ENCODE measurements at places on chromosomes 11 and 22.

GRCh38 chr11:128898580-128899344 is 7.6 kb downstream of the KCNJ5 start:
- DNase-seq, result peak; percentile 60

DNA sequence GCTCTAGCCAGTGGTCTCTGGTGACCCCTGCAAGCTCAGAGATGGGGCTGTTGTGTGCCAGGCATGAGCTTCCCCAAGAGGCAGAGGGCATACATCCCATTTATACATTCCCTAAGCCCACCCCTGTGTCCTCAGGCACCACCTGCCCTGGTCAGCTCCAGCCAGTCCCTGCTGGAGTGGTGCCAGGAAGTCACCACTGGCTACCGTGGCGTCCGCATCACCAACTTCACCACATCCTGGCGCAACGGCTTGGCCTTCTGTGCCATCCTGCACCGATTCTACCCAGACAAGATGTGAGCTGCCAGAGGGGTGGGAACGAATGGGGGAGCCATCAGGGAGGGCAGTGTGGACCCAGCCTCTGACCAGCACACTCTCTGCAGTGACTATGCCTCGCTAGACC is 8.3 kb downstream of the EHBP1L1 start:
- no peak for DNase-seq

GRCh38 chr22:44179989-44180705 is 578 bp upstream of the PARVG start:
- no peak for DNase-seq

GRCh38 chr11:44791316-44791925 is 64.7 kb downstream of the TSPAN18 start:
- DNase-seq, result no peak

- no peak for DNase-seq
These were observed 661.4 kb downstream of the CNTN5 start for GRCh38 chr11:99682171-99682570.

DNA sequence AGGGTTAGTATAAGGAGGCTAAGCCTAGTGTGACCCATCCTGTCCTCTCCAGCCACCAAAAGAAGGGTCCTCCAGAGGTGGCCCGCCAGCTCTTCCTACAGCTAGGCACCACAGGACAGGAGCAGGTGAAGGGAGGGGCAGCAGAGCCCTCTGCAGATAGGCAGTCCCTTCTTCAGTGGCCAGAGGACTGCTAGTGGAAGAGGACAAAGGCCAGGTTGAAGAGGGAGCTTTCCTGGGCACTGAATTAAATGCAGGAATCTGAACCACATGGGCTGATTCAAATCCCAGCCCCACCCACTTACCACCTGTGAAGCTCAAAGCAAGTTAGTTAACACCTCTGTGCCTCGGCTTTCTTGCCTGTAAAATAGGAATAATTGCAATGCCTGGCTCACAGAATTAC is 409.5 kb downstream of the NXPE2 start:
- DNase-seq, result no peak

Data from pancreas (tissue), 10 donors.